Hematopoietic multipotent progenitor cell treated with erythropoietin and hydrocortisone succinate and interleukin-3 and kit ligand, for 6 days (in vitro differentiated cells): ENCODE measurements at places on chromosomes 2 and 18.

GRCh38 chr2:25726522-25726921 is 53.1 kb upstream of the DTNB start:
- no peak for DNase-seq

GRCh38 chr2:166373539-166373938 is 2.2 kb downstream of the SCN9A start:
- DNase-seq: no peak

DNA sequence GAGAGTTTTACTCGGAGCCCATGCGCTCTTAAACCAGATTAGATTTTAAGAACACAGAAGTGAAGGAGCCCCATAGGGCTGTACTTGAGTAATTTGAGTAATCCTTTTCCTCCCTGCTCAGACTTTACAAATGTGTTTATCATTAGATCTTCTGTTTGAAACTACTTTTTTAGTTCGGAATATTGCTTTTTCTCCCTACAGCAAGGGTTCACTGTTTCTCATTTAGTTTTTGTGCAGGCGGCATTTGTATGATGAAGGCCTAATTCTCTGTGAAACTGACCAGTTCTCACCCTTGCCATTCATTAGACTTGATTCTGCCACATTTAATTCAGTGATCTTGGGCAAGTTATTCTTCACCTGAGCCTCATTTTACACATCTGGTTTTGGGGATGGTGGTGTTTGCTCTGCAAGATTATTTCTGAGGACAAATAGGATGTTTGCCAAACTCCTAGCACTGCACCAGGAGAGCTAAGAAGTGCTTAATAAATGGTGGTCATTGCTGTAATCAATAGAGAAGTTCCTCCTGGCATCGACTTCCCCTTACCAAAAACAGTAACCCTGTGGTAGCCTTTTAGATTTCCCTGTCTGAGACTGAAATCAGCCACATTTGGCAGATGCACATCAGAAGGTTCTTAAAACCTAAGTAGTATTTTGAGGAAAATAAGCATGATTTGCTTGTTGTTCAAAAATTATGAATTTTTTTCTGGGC is 2.2 kb downstream of the B3GNT2 start:
- DNase-seq: peak; percentile 55

DNA sequence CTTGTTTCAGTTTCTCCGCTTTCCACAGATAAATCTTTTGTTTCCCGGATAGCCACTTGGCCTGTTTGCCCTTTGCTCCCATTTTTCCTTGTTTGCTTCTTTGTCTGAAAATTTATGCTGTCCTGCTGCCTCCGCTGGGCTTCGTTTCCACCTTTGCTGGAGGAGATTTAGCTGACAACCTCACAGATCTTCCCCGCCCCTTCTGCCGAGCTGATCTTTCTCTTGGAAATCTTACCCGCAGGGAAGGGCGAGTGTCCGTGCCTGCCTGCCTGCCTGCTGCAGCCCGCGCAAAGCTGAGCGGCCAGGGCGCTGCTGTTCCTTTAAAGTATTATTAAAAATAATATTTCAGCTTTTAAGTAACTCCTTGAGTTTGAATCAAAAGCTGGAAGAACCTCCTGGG is 1.4 kb upstream of the XRCC5 start:
- DNase-seq: no peak

- no peak for DNase-seq
These were observed 88.3 kb downstream of the ATAD2B start for GRCh38 chr2:23838581-23838980.

GRCh38 chr2:135637456-135638087 is 104.1 kb upstream of the UBXN4 start:
- no peak for DNase-seq

GRCh38 chr2:220847589-220847988 is 724.5 kb downstream of the EPHA4 start:
- DNase-seq: no peak

DNA sequence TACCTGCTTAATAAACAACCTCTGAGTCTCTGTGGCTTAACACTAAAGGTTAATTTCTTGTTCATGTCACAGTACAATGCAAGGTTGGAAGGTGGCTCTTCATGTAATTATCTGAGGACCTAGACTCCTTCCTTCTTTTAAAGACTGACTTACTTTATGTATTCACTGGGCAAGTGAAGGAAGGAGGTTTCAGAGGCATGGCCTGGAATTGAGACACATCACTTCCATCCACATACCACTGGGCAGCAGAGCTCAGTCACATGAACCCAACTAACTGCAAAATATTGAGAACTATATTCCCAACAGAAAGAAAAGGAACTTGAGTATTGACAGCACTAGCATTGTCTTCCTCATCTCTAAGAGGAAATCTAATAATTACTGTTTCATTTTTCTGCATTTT is 57.5 kb upstream of the FN1 start:
- no peak for DNase-seq

GRCh38 chr18:4271952-4272351 is 183.2 kb downstream of the DLGAP1 start:
- DNase-seq: no peak

GRCh38 chr18:44853430-44853829 is 172.7 kb downstream of the SETBP1 start:
- DNase-seq: no peak

- DNase-seq: no peak
These were observed 289.7 kb downstream of the TRIB2 start for GRCh38 chr2:13006426-13006825.

DNA sequence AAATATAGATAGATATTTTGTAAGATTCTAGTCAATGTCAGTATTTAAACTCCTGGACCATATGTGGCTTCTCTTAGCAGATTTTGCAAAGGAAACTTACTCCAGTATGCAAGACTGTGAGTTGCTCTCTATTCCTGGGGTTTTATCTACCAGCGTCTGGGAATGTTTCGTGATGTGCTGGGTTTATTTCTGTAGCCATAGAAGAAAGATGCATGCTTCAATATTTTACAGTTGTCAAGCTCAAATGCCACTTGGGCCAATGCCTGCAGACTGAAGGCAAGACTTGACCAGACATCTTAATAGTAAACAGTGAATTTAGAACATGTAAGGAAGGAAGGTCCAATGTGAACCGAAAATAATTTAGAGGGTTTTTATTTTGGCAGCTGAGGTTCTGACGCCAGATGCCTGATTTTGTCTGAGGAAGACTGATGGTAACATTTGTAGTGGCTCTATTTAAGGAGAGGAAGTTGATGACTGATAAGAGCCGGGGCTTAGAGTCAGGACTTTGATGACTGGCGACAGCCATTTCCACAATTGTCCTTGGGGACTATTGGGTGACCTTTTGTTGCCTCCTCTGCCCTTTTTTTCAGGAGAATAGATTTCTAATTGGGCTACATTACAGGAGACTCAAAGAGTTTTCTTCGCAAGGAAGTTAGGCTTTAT is 154.3 kb downstream of the RAPGEF4 start:
- peak; percentile 3 for DNase-seq

DNA sequence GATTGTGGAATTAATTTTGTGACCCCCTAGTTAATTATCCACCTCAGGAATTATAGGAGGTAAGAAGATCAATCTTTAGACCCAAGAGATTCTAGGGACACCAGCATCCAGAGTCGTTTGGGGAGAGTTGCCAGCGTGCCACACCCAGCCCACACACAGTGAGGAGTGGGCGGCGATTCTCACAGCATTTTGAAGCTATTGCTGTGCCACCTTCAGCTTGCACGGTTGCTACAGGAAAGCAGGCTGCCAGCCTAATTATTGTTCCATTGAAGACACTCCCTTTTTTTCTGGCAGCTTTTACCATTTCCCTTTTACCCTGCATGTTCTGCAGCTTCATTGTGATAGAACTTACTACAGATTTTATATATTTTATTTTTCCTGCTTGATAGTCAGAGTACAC is 13.1 kb upstream of the MYL12A start:
- no peak for DNase-seq

DNA sequence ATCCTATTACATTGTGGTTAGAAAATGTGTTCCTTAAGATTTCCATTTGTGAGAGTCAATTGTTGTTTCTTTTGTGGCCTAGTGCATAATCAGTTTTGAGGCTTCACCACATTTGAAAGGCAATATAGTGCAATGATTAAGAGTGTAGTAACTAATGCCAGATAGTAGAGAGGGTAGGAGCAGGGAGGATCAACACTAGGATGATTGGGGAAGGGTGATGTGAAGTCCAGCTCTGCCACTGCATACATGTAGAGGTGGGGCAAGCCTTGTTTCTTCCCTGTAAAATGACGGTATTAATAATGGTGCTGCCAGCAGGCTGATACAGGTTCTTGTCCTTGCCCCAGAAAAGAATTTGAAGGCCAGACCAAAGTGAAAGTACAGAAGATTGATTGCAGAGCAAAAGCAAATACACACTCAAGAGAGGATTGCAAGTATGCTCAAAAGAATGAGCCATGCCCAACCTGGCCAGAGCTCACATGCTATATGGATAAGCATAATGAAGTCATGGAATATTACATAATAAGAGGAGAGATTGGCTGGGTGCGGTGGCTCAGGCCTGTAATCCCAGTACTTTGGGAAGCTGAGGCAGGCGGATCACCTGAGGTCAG is 8.0 kb downstream of the SP100 start:
- no peak for DNase-seq

- peak; percentile 34 for DNase-seq
These were observed 101.8 kb downstream of the XRCC5 start for GRCh38 chr2:216210701-216211540.

DNA sequence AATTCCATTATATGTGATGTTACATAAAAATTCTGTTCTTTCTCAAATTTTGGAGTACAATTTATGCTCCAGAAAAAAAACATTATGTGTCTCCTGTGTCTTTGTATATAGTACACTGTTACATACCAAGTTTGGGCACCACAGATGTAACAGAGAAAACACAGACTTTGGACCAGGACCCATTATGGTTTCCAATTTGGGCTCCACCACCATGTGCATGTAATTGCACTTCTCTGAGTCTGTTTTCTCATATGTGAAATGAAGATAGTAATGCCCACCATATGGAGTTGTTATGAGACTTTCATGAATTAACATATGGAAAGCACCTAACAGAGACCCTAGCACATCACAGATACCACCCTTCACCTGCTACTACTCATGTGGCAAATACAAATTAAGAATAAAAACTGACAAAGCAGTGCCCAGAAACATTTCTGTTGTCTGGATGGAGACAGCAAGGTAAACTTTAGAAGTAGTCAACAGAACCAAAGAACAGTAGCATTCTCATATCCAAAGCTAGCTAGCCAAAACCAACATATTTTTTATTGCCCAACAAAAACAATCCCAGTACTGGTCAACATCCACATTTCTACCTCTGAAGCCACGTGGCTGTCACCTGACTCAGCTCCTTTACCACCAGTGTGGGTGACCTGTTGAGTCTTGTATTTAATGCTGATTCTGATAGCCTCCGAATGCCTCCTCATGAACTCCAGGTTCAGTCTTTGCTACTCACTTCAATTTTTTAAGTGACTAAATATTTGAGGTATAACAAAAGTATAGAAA is 42.9 kb downstream of the ANTXR1 start:
- no peak for DNase-seq

DNA sequence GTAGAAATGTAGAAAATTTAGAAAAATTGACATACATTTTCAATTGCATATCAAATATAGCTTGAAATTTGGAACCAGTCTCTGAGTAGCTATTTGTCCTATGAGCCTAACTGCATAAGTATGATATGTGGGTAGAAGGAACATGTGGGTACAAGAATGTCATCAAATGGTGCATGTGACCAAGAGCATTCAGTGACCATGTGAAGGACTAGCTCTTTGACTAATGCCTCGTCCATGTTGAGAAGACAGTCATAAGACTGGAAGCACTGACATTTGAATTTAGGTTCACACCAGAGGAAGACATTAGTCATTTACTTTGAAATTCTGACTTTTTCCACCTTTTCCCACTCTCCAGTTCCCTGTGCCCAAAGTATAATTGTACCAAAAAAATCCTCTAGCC is 12.6 kb downstream of the MRPL44 start:
- DNase-seq: no peak

GRCh38 chr2:175010848-175011254 is 5.7 kb upstream of the CHN1 start:
- no peak for DNase-seq

DNA sequence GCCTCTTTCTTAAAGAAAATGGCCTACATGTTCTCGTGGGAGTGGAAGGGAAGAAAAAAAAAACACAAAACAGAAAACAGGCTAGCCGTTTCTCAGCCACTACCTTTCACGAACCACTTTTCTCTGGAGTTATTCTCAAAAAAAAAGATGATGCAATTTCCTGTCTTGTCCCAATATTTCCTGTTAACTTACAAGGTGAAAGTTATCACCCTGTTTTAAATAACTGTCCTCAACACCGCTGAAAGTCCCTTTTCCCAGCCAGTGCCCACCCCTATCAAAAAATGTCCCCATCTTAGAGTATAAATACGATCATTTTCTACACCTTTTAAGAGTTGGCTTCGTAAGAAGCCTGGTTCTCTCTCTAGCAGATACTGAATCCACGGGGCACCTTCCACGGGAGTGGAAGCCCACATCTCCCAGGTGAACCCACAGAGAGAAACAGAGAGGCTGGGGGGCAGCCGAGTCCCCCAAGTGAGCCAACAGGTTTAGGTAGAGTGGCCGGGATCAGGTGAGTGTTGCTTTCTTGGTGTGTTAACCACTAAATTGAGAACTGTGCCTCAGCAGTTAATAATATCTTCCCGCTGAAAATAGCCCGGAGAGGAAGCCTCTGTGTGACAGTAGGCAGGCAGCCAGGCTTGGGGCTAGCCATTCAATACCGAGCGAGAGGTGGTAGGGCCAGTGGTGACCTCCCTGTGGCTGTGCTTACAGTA is 15.9 kb downstream of the SMAD7 start:
- DNase-seq: peak; percentile 24

GRCh38 chr2:109085912-109086742 is 42.9 kb upstream of the SH3RF3 start:
- no peak for DNase-seq

DNA sequence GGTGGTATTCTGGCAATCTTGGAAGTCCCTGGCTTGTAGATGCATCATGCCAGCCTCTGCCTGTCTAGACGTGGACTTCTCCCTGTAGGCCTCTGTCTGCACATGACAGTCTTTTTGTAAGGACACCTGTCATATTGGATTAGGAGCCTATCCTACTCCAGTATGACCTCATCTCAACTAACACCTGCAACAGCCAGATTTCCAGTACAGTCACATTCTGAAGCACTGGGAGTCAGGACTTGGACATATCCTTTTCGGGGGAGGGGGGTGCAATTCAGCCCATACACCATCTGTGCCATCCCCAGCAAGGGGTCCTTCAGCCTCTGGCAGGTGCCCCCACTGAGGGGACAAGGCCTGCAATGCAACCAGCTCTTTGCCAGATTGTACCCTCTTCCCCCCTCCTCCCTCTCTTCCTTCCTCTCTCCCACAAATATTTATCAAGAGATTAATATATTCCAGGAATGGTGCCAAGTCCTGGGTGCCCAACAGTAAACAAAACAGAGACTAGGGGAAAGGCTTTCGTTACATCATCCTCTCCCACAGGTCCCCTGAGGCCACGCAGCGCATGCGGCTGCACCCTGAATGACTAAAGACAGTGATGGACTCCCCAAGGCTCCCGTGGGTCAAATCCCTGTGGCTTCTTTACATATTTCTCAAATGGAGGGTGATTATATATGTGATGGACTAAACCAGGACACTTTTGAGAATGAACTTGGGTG is 20.5 kb upstream of the MYCN start:
- DNase-seq: no peak

- no peak for DNase-seq
These were observed 26.5 kb downstream of the EPAS1 start for GRCh38 chr2:46323730-46324129.
